ENCODE measurements at places on chromosomes 4 and X.
A peak's percentile ranks its signal among the peaks of the same experiment; 100 is the strongest.

DNA sequence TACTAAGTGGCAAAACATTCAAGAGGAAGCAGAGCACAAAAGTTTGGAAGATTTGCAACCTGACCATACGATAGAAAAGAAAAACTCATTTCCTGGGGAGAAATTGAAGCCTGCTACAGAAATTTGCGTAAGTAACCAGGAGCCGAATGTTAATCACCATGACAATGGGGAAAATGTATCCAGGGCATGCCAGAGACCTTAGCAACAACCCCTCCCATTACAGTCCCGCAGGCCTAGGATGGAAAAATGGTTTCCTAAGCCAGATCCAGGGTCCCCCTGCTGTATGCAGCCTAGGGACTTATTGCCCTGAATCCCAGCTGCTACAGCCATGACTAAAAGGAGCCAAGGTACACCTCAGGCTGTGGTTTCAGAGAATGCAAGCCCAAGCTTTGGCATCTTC, 472.2 kb upstream of the KLHL4 start:
- no peak for DNase-seq

DNA sequence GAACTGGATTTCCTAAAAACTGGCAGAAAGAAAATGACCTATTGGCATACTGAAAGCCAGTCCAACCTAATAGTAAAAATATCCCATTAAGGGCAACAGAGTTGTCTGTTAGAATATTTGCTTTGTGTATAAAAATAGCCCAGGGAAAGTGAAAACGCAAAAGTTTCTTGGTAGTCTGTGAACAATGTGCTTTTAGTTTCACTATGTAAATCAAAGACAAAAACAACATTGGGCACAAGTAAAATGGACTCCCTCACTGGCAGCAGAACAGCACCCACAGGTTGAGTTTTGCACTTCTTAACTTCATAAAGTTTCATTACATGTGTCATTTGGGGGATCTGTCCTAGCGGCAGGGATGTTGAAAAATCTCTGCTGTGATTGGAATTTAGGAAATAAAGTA, 4.3 kb upstream of the FGG start:
- DNase-seq = no peak

GRCh38 chr4:16864199-16864598, 34.2 kb downstream of the LDB2 start:
- DNase-seq = no peak

DNA sequence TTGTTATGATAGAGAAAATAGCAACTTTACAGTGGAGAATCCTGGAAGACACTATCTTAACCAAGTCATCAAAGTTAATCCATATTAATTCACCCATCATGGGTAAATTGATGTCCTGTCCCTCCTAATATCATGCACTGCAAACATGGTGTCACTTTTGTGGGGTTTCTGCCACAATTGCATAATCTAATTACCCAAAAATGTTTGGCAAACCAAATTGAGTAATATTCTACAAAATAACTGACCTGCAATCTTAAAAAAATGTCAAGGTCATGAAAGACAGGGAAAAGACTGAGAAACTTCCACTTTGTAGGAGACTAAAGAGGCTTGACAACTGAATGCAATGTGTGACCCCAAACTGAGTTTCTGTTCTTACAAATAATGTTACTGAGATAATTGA, 37.1 kb upstream of the PLAC8 start:
- DNase-seq = no peak

- DNase-seq = peak; percentile 65
Observed at GRCh38 chr4:184831153-184831552, 5.4 kb upstream of the ACSL1 start.

- no peak for DNase-seq
Observed at GRCh38 chrX:153731845-153732215, 7.2 kb downstream of the ABCD1 start.

- DNase-seq = no peak
Observed at GRCh38 chr4:165519591-165519990, 140.8 kb downstream of the CPE start.

DNA sequence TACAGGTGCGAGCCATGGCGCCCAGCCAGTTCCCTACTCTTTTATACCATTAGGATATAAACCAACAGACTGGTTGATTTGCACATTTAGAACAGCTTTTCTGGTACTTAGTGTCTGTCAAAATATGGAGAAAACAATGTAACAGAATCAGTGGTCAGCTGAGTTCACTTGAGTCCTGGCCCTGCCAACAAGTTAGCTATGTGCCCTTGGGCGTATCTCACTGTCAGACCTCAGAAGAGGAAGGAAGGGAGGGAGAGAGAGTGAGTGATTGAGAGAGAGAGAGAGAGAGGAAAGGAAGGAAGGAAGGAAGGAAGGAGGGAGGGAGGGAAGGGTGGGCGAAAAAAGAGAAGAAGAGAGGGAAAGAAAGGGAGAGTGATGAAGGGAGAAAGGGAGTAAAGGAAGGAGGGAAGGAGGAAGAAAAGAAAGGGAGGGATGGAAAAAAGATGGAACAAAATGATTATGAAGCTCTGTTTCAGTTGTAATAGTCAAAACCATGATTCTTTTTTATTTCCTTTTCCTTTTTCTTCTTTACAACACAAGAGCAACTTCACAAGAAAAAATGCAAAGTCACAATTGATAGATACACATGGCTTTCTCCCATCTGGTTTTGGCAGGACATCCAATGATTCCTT, 55.7 kb upstream of the PDGFRA start:
- DNase-seq = no peak

DNA sequence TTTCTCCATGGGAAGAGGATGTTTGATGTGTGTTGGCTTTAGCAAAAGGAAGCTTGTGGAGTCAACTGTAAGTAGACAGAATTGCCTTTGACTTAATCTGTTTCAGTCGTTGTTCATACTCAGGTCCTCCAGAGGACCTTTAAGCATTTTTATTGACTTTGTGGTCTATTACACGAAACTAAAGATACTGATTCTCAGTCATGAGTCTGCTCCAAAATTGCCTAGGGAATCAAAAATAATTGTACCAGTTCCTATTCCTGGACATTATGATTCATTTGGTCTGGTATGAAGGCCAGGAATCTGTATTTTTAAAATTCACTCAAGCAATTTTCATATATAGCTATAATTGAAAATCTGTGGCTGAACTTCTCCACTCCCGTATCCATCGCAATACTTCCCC, 38.6 kb downstream of the AR start:
- DNase-seq = no peak

GRCh38 chrX:150587585-150588503, 19.4 kb downstream of the MTM1 start:
- peak; percentile 24 for DNase-seq

- no peak for DNase-seq
Observed at GRCh38 chr4:186887752-186888151, 164.1 kb upstream of the FAT1 start.

- DNase-seq = no peak
Observed at GRCh38 chr4:52263607-52264006, 212.5 kb downstream of the SPATA18 start.

DNA sequence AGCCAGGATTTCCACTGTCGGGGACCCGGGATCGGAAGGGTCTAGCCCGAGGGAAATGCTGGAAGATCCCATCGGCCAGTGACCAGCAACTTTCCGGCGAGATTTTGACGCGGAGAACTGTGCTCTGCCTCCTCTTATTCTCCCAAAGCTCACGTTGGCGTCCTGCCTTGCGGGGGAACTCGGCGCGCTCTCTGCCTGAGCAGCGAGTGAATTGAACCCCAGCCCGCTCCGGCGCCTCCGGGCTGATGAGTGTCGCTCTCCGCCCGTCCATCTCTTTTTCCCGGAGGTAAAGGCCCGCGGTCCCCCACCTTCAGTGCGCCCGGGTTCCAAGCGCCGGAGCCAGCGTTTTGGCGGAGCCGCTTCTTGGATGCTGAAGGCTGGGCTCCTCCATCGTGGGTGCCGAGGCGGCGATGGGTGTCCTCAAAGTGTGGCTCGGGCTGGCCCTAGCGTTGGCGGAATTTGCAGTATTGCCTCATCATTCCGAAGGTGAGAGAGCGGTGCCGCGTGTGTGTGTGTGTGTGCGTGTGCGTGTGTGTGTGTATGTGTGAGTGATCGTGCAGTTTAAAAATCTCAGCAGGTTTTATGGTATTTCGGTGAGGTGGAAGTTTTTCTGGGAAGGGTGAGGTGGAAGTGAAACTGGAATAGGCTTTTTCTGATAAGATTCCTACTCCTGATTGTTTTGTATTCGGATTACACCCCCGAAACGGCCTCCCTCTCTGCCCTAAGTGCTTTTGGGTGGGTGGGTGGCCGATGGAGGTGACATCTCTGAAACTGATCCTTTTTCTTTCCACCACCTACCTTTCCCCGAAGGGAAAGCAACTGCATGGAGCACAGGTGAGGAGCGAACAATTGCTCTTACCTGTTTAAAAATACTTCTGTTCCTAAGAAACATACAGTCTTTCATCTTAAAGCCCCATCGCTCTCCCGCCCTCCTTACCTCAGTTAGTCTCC, 752 bp downstream of the FRAS1 start:
- DNase-seq = no peak

DNA sequence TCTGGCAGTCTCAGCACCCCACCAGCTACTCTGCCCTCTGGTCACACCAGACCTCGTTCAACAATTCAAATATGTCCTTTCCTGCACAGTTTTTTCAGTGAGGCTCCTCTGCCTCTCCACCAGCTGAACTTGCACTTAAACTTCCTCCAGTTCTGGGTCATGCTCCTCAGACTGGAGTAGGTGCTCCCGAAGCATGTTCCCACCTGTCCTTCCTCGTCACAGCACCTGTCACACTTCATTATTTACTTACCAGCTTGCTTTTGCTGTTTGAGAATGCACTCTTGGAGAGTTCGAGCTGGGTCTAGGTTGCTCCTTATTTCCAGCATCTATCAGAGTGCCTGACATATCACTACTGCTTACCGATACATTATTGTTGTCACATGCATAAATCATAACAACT, 144.8 kb upstream of the TTC29 start:
- no peak for DNase-seq

- DNase-seq = no peak
Observed at GRCh38 chr4:12697970-12698369, 786.2 kb downstream of the RAB28 start.

Data from suppressor macrophage treated with lipopolysaccharide for 1 hour (primary cell).